ENCODE measurements at places on chromosomes 2 and 18.

- no peak for DNase-seq
Measured at GRCh38 chr2:25437881-25438662, 96.3 kb upstream of the DNMT3A start.

GRCh38 chr2:235702186-235702585, 208.3 kb downstream of the AGAP1 start:
- DNase-seq = no peak

DNA sequence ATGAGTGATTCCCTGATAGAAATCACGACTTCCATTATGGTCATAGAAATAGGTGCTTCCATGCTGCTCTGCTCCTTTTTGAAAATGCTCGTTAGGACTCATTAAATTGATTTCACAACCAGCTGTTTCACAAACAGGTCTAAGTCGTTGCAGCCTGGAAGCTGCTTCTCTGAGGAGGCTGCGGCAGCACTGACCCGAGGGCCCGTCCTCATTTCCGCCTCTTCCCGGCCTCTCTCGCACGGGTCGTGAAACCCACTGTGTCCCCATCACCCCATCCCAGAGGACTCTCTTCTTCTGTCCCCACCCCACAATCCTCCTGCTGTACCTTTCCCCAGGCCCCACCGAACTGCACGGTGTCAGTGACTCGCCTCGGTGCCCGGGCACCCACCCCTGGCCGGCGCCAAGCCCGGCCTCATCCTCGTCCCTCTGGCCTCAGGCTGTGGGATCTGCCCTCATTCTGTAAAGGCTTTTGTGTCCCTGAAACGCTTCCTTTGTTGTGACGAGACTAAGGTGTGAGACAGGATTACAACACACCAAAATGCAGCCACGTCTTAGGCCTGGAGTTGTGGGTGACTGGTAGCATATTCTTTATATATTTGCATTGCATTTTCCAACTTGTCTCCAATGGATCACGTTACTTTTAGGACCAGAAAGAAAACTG, 112.7 kb upstream of the CTDP1 start:
- DNase-seq = no peak

DNA sequence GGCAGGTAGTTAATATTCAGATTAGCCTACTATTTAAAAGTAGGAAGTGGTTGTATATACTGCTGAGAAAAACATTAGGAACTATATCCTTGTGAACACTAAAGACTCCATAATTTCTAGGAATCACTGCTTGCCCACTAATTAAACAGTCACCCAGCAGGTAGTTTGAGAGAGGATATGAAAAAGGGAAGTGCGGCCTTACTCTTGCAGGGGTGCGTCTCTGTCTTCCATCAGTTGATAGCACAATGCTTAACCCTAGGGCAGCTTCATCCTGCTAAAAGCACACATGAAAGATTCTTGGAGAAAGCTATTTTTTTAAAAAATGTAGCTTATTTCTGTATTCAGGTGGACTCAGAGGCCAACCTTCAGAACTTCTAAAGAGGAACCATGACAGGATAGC, 53.1 kb upstream of the ATP5MC3 start:
- DNase-seq = no peak

GRCh38 chr2:142951190-142952007, 73.9 kb downstream of the KYNU start:
- DNase-seq = no peak

- DNase-seq = no peak
Measured at GRCh38 chr18:51089691-51090090, 59.7 kb downstream of the SMAD4 start.

DNA sequence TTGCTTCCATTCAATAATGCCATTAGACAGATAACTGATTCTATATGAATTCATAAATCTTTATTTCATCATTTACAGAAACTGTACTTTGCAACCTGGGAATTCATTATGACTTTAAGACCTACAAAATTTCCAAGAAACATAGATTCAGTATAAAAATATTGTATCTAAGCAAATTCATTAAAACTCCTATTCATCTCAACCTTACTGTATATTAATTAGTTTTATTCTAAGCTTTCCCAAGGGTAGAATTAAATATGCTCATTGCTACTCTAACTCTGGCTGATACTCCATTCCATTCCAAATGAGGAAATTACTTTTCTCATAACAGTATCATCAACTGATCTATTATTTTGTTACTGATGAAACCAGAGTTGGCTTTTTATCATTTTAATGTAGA, 473.0 kb upstream of the LRRTM4 start:
- no peak for DNase-seq

- DNase-seq = no peak
Measured at GRCh38 chr2:148990968-148991367, 47.5 kb upstream of the LYPD6B start.

- DNase-seq = no peak
Measured at GRCh38 chr18:69031571-69031970, 233.7 kb downstream of the CCDC102B start.

Data from stimulated activated naive CD8-positive, alpha-beta T cell treated with anti-CD3 and anti-CD28 coated beads, Interleukin-15, amount 100 ng/mL, for 72 hours (primary cell).